ENCODE measurements at places on chromosomes 3 and 15.

DNA sequence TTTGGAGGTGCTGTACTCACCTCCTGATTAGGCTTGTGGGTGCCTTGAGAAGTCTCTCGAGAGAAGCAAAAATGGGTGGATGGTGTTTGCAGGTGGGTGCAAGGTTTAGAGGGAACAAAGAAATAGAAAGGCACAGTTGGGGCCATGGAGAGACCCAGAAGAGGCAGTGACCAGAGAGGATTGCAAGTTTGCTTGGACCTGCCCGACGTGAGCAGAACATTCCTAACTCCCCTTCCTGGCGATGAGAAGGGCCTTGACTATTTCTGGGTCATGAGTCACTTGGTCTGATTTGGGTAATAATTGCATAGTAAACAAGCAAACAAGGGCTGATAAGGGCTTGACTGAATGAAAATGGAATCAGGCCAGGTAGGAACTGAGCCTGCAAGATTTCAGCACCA, 7.0 kb upstream of the CTSH start:
- H3K27me3 ChIP-seq: no peaks in the 10 kb centered on the region
- H3K27ac ChIP-seq: peak overlapping the region; percentile 88
- H3K36me3 ChIP-seq: no peaks in the 10 kb centered on the region
- H3K4me1 ChIP-seq: peaks cover 22% of the 10 kb centered on the region
- no peak overlapping the region for H3K4me3 ChIP-seq

DNA sequence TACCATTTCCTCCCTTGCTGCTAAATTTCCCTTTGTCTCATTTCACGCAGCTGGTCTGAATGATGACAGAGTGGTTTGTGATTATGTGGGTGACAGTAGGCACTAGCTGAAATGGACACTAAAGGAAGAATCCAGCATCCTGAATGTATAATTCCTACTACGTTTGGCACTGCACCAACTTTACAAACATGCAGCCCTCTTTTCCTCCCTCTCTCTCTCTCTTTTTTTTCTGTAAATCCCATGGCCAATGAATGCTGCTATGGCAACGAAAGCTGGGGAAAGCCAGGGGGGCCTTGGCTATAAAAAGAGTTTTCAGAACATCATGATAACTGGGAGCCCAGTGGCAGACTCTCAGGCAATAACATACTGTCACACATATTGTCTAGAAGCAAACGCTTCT, 367.2 kb upstream of the AGTR1 start:
- no peak overlapping the region for H3K27ac ChIP-seq
- peaks cover 5% of the 10 kb centered on the region for H3K4me1 ChIP-seq
- no peaks in the 10 kb centered on the region for H3K27me3 ChIP-seq
- no peak for DNase-seq
- no peak overlapping the region for H3K4me3 ChIP-seq
- H3K36me3 ChIP-seq: no peaks in the 10 kb centered on the region

DNA sequence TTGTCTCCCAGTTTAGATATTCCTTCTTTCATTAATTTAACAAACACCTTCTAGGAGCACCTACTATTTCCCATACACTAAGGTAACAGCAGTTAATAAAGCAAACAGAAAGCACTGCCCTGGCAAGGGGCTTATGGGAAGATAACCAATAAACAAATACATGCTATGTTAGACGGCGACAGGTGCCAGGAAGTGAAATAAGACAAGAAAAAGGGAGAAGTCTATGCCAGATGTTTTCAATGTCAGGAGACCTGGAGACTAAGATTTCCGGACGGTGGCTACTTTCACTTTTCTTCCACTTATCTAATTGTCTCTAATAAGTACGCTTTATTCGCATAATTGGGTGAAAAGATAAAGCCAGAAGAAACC, 32.5 kb upstream of the ZNF445 start:
- no peaks in the 10 kb centered on the region for H3K36me3 ChIP-seq
- DNase-seq: peak; percentile 12
- peaks cover 14% of the 10 kb centered on the region for H3K4me1 ChIP-seq
- H3K4me3 ChIP-seq: peak overlapping the region; percentile 90
- H3K27me3 ChIP-seq: no peaks in the 10 kb centered on the region
- peak overlapping the region; percentile 96 for H3K27ac ChIP-seq

DNA sequence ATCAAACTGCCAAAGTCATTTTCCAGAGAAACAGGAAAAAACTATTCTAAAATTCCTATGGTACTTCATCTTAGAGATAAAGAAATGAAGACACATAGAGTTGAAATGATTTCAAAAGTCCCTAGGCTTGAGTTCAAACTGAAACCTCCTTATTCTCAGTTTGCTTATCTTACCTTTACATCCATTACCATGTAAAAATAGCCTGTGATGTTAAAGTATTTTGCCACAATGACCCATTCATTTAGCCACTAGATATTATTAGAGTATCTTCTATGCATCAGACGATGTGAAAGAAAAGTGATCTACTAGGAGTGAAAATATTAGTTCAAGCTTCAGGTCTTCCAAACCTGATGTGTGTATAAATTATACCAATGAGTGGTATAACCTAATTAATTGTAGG, 55.1 kb upstream of the TTC14 start:
- no peaks in the 10 kb centered on the region for H3K4me1 ChIP-seq
- no peaks in the 10 kb centered on the region for H3K27me3 ChIP-seq
- no peaks in the 10 kb centered on the region for H3K36me3 ChIP-seq
- DNase-seq: no peak
- no peak overlapping the region for H3K27ac ChIP-seq

DNA sequence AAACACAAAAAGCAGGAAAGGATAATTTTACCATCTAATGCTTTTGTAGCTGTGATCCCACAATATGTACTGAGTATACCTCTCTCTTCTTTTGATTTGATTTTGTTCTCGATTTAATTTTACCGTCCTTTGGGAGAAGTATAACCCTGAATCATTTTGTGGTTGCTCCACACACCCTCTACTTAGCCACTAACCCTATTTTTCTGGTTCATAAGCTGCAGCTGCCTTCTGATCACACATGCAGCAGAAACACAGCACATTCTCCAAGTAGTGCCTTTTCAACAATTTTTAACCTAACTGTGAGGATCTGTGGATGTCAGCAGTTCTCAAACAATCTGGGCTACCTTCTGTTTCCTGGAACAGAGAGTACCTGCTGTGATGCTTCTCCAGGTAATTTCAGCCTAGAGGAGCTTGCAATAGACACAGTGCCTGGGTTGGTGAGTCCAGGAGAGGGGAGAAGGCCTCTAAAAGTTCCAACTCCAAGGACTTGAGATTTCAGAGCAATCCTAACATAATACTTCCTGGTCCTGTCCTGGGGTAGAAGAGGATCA, 40.3 kb downstream of the HGD start:
- H3K36me3 ChIP-seq: no peaks in the 10 kb centered on the region
- no peaks in the 10 kb centered on the region for H3K27me3 ChIP-seq
- no peak for DNase-seq
- no peaks in the 10 kb centered on the region for H3K4me1 ChIP-seq

DNA sequence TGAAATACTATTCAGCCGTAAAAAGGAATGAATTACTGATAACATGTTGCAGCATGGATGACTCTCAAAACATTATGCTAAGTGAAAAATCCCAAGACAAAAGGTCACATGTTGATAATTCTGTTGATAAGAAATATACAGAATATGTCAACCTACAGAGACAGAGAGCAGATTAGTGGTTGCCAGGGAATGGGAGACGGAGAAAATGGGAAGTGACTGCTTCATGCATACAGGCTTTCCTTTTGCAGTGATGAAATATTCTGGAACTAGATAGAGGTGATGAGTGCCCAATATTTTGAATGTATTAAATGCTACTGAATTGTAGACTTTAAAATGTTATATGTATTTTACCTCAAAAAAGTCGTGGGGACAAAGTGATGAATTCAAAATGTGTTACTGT, 56.2 kb downstream of the ABHD2 start:
- H3K4me1 ChIP-seq: no peaks in the 10 kb centered on the region
- H3K36me3 ChIP-seq: no peaks in the 10 kb centered on the region
- H3K27ac ChIP-seq: no peak overlapping the region
- no peak overlapping the region for H3K4me3 ChIP-seq
- no peaks in the 10 kb centered on the region for H3K27me3 ChIP-seq
- DNase-seq: no peak

GRCh38 chr3:151560738-151561137, 99.9 kb upstream of the IGSF10 start:
- no peak overlapping the region for H3K27ac ChIP-seq
- no peaks in the 10 kb centered on the region for H3K36me3 ChIP-seq
- H3K27me3 ChIP-seq: no peaks in the 10 kb centered on the region
- H3K4me1 ChIP-seq: peaks cover 10% of the 10 kb centered on the region

DNA sequence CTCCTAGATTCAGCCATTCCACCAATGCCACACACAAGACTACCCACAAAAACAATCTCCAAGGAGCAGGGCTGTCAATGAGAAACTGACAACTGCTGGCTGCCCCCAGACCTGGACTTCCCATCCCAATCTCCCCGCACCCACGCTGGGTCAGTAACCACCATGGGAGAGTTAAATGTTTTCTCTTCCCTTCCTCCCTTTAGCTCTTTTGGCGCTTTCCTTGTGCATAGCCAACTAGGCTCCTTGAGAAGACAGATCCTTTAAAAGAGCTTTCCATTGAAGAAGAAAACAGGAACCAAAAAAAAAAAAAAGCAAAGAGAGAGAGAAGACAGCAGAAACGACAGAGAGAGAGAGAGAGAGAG, 8.3 kb downstream of the BCL6 start:
- peaks cover 29% of the 10 kb centered on the region for H3K4me1 ChIP-seq
- no peak for DNase-seq
- peak overlapping the region; percentile 61 for H3K4me3 ChIP-seq
- H3K27me3 ChIP-seq: no peaks in the 10 kb centered on the region
- H3K27ac ChIP-seq: peak overlapping the region; percentile 93

GRCh38 chr3:196796317-196796716, 56.7 kb downstream of the PAK2 start:
- DNase-seq: no peak
- H3K27me3 ChIP-seq: no peaks in the 10 kb centered on the region
- H3K27ac ChIP-seq: no peak overlapping the region

GRCh38 chr3:141426404-141427034, 58.2 kb downstream of the ZBTB38 start:
- H3K27me3 ChIP-seq: no peaks in the 10 kb centered on the region
- peak; percentile 83 for DNase-seq
- H3K4me1 ChIP-seq: peaks cover 24% of the 10 kb centered on the region
- no peak overlapping the region for H3K4me3 ChIP-seq

- H3K4me1 ChIP-seq: no peaks in the 10 kb centered on the region
- H3K27ac ChIP-seq: no peak overlapping the region
- H3K36me3 ChIP-seq: no peaks in the 10 kb centered on the region
- H3K27me3 ChIP-seq: no peaks in the 10 kb centered on the region
These were observed 1007.8 kb downstream of the FHIT start for GRCh38 chr3:60243456-60243855.

DNA sequence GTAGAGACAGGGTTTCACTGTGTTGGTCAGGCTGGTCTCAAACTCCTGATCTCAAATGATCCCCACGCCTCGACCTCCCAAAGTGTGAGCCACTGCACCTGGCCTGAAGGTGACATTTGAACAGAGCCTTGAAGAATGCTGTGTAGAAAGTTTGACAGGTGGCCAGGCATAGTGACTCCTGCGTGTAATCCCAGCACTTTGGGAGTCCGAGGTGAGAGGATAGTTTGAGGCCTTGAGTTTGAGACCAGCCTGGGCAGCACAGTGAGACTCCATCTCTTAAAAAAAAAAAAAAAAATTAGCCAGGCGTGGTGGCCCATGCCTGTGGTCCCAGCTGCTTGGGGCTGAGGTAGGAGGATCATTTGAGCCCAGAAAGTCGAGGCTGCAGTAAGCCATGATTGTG, 1.5 kb downstream of the IQGAP1 start:
- H3K4me1 ChIP-seq: peaks cover 14% of the 10 kb centered on the region
- H3K4me3 ChIP-seq: peak overlapping the region; percentile 78
- no peak overlapping the region for H3K27ac ChIP-seq
- H3K36me3 ChIP-seq: no peaks in the 10 kb centered on the region

DNA sequence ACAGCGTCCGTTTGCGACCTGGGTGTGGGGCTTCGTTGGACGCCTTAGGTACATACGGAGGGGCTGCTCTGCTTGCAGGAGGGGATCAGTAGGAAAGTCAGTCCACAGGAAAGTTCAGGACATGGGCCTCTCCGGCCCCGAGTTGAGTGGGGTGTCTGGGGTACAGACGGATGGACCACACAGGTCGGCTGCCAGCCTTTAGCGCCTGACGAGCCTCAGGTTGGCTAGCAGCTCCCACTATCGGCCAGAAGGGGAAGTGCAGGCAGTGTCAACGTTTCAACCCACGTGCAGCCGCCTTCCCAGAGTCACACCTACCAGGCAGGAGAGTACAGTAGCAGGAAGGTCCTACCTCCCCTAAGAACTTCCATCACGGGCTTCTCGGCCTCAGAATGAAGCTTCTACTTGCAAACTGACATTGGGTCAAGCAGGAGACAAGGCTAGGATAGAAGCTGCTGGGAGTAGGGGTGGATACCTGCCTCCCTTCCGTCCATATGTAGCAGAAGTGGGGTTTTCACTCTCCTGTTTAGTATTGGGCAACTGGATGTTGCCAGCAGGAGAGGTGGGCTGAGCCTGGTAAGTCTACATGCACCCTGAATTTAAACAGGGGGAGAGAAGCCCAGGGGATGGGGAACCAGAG, 1.8 kb upstream of the SCN5A start:
- H3K27me3 ChIP-seq: peaks cover 45% of the 10 kb centered on the region
- peak; percentile 85 for DNase-seq
- H3K4me3 ChIP-seq: no peak overlapping the region
- H3K27ac ChIP-seq: no peak overlapping the region

DNA sequence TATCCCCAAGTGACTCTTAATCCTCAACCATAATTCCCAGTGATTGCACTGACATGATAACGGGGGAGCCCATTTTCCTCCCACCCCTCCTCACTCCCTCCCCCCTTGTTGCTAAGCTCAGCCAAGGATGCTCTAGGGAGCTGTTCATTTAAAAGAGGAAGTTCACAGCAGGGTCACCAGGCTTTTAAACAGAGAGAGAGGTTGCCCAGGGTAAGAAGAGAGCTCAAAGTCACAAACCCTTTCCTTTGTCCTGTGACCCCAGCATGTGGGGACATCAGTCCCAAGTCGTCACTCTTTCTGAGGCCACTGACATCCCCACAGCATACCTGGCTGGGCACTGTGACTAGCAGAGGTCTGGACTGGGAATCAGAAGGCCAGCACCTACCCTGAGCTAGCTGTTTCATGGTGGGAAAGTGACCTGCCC, 144.1 kb downstream of the RORA start:
- H3K4me3 ChIP-seq: no peak overlapping the region
- H3K4me1 ChIP-seq: no peaks in the 10 kb centered on the region
- no peaks in the 10 kb centered on the region for H3K27me3 ChIP-seq
- H3K27ac ChIP-seq: no peak overlapping the region
- DNase-seq: no peak

- H3K4me3 ChIP-seq: no peak overlapping the region
- no peaks in the 10 kb centered on the region for H3K4me1 ChIP-seq
- no peak overlapping the region for H3K27ac ChIP-seq
- DNase-seq: no peak
- H3K27me3 ChIP-seq: no peaks in the 10 kb centered on the region
These were observed 118.1 kb downstream of the MYRIP start for GRCh38 chr3:39927479-39927878.

DNA sequence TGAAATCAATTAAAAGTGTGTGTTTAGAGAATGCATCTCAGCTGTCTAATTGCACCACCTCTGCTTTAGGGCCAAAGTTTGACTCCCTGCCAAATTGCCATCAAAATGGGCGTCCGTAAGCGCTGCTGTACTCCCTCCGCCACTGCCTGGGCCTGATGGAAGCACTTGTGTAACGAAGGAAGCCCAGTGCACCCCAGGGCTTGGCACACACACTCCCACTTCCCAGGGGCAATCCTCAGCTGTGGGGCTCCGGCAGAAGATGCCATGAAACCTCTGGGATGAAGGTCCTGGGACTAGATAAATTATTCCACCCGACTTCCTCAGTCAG, 137.8 kb downstream of the RORA start:
- DNase-seq: no peak
- no peak overlapping the region for H3K4me3 ChIP-seq
- H3K27me3 ChIP-seq: no peaks in the 10 kb centered on the region
- H3K27ac ChIP-seq: no peak overlapping the region

- no peak overlapping the region for H3K27ac ChIP-seq
- H3K4me3 ChIP-seq: no peak overlapping the region
- H3K4me1 ChIP-seq: peaks cover 8% of the 10 kb centered on the region
- no peaks in the 10 kb centered on the region for H3K36me3 ChIP-seq
These were observed 7.1 kb upstream of the FSIP1 start for GRCh38 chr15:39789736-39790135.
